Muscle of leg (tissue), 16 donors: ENCODE measurements at places on chromosomes 7 and 10. TPM values are rescaled to one million over a fixed set of nuclear protein-coding genes. Genes with fewer than 3 reads are reported as not detected.

Gene PIP
- not detected for total RNA-seq

DNA sequence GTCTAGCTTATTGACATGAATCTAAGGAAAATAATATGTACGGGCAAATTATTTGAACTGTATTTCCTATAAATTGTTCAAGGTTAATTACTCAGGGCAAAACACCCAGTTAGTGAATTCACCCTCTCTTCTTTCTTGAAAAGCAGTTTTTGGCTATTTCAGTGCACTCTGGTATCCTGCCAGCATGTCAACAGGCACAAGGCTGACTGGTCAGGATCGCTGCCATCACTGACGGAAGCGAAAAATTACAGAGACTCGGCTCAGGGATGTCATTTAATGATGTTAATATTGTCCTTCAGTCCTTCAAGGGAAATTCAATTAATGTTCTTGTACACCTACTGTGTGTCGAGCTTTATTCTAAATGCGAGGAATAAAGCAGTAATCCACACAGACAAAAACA is 28.3 kb upstream of the OLAH start:
- no peak overlapping the region for H3K4me3 ChIP-seq
- H3K27me3 ChIP-seq: no peaks in the 10 kb centered on the region
- H3K27ac ChIP-seq: no peak overlapping the region
- H3K36me3 ChIP-seq: no peaks in the 10 kb centered on the region
- H3K4me1 ChIP-seq: no peaks in the 10 kb centered on the region

- H3K27me3 ChIP-seq: no peaks in the 10 kb centered on the region
- H3K4me3 ChIP-seq: no peak overlapping the region
- DNase-seq: no peak
- no peak overlapping the region for H3K27ac ChIP-seq
- no peaks in the 10 kb centered on the region for H3K4me1 ChIP-seq
Measured at GRCh38 chr10:128704716-128705115, 578.5 kb upstream of the MKI67 start.

- peak within 1 kb of the TSS; percentile 64 for H3K4me3 ChIP-seq
- no peaks in the 10 kb centered on the region for H3K36me3 ChIP-seq
- peak; percentile 65 for DNase-seq
- H3K4me1 ChIP-seq: no peaks in the 10 kb centered on the region
Measured at GRCh38 chr7:11831736-11832495, at the start of gene THSD7A. THSD7A (minus strand) TSS chr7:11832198; CDS start chr7:11831946, 252 bp downstream.

- no peak overlapping the region for H3K27ac ChIP-seq
- no peaks in the 10 kb centered on the region for H3K27me3 ChIP-seq
- no peak overlapping the region for H3K4me3 ChIP-seq
- no peaks in the 10 kb centered on the region for H3K4me1 ChIP-seq
Measured at GRCh38 chr7:41858201-41858600, 155.3 kb upstream of the INHBA start.

GRCh38 chr10:61390851-61391250 is 62.3 kb downstream of the TMEM26 start:
- H3K36me3 ChIP-seq: no peaks in the 10 kb centered on the region
- H3K4me3 ChIP-seq: no peak overlapping the region
- DNase-seq: peak; percentile 24
- no peak overlapping the region for H3K27ac ChIP-seq
- no peaks in the 10 kb centered on the region for H3K4me1 ChIP-seq

- no peaks in the 10 kb centered on the region for H3K36me3 ChIP-seq
- no peaks in the 10 kb centered on the region for H3K27me3 ChIP-seq
- no peaks in the 10 kb centered on the region for H3K4me1 ChIP-seq
- DNase-seq: no peak
Measured at GRCh38 chr10:51675088-51675487, 24.3 kb downstream of the CSTF2T start.

DNA sequence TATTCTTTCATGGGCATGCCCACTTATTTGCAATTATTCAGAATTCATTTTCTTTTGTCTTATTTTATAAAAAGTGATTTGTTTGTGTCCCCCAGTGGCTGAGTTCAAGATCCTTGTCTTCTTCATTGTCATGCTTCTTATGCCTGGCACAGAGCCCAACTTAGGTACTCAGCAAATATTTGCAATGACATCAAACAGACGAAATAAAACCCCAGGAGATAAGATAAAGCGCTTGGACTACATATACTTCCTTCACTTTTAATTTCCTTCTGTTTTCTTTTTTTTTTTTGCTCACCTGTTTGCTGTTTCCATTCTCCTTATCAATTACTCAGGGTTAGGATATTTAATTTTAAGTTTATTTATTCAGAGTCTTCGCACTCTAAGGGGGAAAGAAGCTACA is 225.0 kb downstream of the SDHAF3 start:
- no peaks in the 10 kb centered on the region for H3K36me3 ChIP-seq
- H3K4me1 ChIP-seq: no peaks in the 10 kb centered on the region
- no peaks in the 10 kb centered on the region for H3K27me3 ChIP-seq
- H3K4me3 ChIP-seq: no peak overlapping the region
- DNase-seq: no peak

Gene RGR
- 11.9 TPM for total RNA-seq

GRCh38 chr10:70117646-70118045 is 15.0 kb downstream of the AIFM2 start:
- DNase-seq: no peak
- H3K27ac ChIP-seq: no peak overlapping the region
- no peaks in the 10 kb centered on the region for H3K27me3 ChIP-seq
- no peaks in the 10 kb centered on the region for H3K4me1 ChIP-seq
- H3K4me3 ChIP-seq: no peak overlapping the region

DNA sequence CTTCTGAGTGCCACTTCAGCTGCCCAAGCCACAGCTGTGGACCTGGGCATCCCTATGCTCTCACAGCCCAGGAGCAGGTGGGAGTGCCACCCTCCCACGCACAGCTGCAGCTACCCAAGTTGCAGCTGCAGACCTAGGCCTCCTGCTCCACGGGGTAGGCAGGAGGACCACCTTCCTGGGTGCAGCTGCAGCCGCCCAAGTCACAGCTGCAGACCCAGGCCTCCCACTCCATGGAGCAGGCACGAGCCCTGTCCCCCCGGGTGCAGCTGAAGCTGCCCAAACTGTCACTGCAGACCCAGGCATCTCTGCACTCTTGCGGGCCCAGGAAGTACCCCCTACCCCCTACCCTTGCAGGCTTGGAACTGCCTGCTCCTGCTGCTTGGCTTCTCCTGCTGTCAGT is 260.2 kb downstream of the XPNPEP1 start:
- H3K4me3 ChIP-seq: no peak overlapping the region
- no peaks in the 10 kb centered on the region for H3K4me1 ChIP-seq
- H3K27me3 ChIP-seq: no peaks in the 10 kb centered on the region
- no peaks in the 10 kb centered on the region for H3K36me3 ChIP-seq

- H3K36me3 ChIP-seq: no peaks in the 10 kb centered on the region
- H3K27me3 ChIP-seq: no peaks in the 10 kb centered on the region
- no peak for DNase-seq
- H3K4me1 ChIP-seq: peaks cover 2% of the 10 kb centered on the region
- H3K27ac ChIP-seq: no peak overlapping the region
Measured at GRCh38 chr7:85004402-85004801, 182.5 kb downstream of the SEMA3D start.

Gene HMX3
- not detected for total RNA-seq

Gene SNCG
- 7.4 TPM for total RNA-seq

Gene AKR1E2
- total RNA-seq: 7.8 TPM

Gene CNTNAP2
- 9.4 TPM for total RNA-seq

DNA sequence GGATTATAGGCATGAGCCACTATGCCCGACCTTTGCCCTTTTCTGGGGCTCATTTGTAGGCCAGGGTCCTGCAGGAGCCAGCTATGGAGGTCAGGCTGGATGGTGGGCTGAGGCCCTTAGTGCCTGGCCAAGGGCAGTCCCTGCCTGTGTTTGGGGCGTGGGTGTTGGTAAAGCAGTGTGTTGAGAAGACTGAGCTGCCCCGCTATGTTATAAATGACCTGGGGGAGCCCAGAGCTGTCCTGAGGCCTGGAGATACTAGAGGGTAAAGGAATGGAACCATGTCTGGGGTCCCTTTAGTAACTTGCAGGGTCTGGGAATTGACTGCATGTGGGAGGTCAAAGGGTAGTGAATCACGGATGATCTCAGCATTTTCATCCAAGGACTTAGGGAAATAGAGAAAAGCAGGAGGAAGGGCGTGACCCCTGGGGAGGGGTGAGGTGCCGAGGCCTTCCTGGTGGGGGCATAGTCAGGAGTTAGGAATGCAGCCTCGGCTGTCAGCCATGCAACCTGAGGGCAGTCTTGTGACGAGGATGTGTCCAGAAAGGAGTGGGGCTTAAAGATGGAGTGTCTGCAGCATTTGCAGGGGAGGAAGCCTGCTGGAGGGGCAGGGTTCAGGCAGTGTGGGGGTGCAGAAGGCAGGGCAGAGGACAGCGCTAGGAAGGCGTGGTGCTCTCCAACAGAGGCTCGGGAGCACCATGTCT is 31.5 kb downstream of the TMEM248 start:
- no peak for DNase-seq
- H3K27me3 ChIP-seq: no peaks in the 10 kb centered on the region
- H3K36me3 ChIP-seq: peaks cover 69% of the 10 kb centered on the region
- no peak overlapping the region for H3K4me3 ChIP-seq
- H3K4me1 ChIP-seq: no peaks in the 10 kb centered on the region

Gene TEX36
- total RNA-seq: not detected

Gene CNNM2
- total RNA-seq: 2.5 TPM

GRCh38 chr7:99380032-99380822 is 5.7 kb downstream of the ARPC1B start:
- peaks cover 23% of the 10 kb centered on the region for H3K4me1 ChIP-seq
- peak; percentile 85 for DNase-seq
- no peaks in the 10 kb centered on the region for H3K27me3 ChIP-seq
- peak overlapping the region; percentile 3 for H3K4me3 ChIP-seq
- H3K27ac ChIP-seq: peak overlapping the region; percentile 95

DNA sequence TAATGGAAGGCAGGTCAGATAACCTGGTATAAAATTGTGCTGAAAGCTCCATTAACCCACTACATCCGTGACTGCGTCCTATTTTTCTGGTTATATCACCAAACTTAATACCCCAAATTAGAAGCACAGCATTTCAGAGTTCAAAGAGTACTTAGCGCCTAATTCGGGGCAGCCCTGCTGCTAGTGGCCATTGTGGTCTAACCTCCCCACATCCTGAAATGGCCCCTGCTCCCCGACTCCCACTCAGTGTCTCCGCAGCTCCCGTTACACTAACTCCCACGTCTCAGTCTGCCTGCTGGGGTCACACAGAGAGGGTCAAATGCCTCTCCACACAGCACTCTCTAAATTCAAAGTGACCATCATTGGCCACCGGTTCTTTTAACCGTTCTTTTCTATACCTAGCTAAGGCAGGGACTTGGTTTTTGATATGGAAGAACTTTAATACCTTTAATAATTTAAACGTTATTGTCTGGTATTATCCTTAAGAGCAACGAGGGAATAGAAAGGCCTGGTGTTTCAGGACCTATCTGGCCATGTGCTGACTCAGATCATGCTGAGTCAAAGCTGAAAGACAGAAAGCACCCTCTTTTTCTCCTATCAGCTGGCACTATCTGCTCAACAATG is 117.1 kb downstream of the KMT2E start:
- no peak overlapping the region for H3K4me3 ChIP-seq
- H3K4me1 ChIP-seq: no peaks in the 10 kb centered on the region
- H3K27me3 ChIP-seq: no peaks in the 10 kb centered on the region
- no peak overlapping the region for H3K27ac ChIP-seq
- no peak for DNase-seq

Gene CALCR
- total RNA-seq: 9.4 TPM
